ENCODE measurements at places on chromosomes 4 and X.

GRCh38 chrX:48976086-48976485, 4.4 kb upstream of the KCND1 start:
- DNase-seq, result no peak

GRCh38 chrX:38636949-38637819, 75.8 kb downstream of the TSPAN7 start:
- DNase-seq, result no peak

DNA sequence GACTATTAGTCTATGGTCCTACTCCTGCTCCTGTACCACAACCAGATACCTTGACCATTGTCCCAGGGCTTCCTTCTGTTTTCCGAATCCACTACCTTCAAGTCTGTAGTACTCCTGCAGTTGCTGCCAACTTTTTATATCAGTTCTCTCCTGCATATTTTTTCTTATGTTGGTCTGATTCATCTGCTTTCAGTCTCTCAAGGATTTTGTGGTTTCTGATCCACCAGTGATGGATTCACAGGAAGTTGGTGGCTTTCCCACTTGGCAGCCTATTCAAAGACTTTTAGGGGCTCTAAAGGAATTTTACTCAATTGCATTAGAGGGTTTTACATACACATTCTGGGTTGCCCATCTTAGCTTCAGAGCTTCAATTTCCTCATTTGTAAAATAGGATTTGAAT, 23.6 kb downstream of the KIF4A start:
- DNase-seq, result no peak

GRCh38 chr4:19317377-19317776, 934.3 kb upstream of the SLIT2 start:
- DNase-seq, result no peak

DNA sequence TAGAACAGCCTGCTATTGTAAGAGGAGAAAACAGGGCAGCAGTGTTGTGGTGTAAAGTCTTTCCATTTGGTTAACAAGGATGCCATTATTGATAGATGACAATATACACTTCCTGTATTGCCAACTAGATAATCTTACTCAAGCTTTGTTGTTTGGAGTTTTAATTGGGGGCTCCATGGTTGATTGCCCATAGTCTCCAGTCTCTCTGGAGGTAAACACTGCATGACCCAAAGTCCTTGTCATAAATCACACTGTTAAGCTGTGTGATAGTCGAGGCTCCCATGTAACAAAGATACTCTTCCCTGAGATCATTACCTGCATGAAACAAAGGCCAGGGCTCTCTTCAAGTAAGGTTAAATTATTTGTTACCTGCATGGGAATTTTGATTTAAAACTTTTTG, 394.6 kb downstream of the C4orf33 start:
- DNase-seq, result no peak

DNA sequence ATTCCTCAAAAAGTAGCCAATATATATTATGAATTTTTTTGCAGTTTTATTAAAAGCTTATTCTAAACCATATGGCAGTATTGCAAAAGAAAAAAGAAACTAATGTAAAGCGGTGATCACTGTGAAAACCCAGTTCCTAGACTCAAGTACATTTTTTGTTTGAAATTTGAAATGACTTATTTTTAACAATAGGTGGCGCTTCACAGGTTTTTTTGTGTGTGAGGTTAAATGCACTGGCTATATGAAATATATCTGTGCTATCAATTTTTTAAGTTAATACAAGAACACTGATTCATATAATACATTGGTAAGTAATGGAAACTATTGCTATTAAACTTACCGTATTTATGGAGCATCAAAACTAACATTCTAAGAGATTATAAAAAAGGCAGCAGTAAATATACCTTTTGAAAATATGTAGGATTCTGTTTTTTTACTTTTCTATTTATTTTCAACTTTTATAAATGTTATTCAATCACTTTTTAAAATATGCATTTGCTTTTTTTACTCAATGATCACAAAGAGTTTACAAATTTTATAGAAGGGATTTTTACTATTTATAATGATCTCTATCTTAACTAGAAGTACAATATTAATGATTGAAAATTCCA, 5.6 kb upstream of the SPRY1 start:
- DNase-seq, result no peak

GRCh38 chr4:24655326-24655725, 71.0 kb upstream of the DHX15 start:
- no peak for DNase-seq

- no peak for DNase-seq
Measured at GRCh38 chr4:80619070-80619674, 283.6 kb downstream of the CFAP299 start.

DNA sequence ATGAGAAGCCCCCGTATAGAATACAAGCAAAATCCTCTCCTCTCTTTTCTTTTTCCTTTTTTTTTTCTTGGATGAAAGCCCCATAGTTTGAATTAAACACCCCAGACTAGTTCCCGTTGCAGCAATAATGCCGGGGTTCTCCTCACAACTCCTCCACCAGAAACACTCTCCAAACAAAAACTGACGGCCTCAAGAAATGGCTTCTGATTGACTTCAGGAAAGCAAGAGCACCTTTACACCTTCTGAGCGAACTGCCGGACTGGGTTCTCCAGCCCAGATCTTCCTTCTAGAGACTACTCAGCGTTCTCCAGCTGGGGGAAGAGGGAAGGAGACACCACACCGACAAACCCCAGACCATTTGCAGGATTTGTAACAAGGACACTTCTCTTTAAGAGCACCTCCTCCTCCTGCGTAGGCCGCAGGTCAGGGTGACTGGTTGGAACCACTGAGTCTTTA, 4.0 kb downstream of the HAND2 start:
- DNase-seq, result no peak

GRCh38 chrX:119482481-119483480, 14.5 kb downstream of the SLC25A5 start:
- DNase-seq, result peak; percentile 77

GRCh38 chr4:94927696-94928095, 169.9 kb downstream of the BMPR1B start:
- DNase-seq, result no peak

DNA sequence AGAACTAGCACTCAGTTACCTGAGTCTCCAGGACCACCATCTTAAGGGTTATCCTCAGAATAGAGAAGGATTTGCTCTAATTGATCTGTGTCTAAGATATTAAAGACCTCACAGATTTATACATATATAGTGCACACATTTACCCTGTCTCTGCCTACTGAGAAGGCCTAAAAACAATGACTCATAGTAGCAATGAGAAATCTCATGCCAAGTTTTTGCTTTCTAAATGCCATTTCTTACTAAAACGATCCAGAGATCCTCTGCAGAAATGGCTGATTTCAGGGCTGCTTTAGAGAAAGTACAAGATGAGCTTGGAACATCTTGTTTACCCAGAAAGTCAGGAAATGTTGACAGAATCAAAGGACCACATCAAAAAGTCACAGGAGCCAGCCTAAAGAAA, 79.1 kb upstream of the INPP4B start:
- no peak for DNase-seq

- no peak for DNase-seq
Measured at GRCh38 chr4:57080781-57081650, 29.2 kb downstream of the IGFBP7 start.

DNA sequence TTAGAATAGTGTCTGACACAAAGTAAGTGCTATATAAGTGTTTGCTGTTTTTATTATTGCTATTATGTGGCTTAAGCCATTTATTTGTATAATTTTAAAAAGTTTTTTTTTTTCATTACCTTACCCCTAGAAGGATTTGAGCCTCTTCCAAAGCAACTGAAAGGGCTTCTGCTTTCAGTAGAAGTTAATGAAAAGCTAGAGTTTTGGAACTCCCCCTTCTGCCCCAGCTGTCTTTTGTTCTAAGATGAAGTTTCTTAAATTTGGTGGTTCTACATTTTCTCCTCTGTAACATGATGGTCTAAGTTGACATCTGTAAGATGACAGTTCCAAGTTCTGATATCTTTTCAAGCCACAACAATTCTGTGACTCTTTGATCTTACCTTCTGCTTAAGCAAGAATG, 30.3 kb downstream of the FHIP1A start:
- no peak for DNase-seq

DNA sequence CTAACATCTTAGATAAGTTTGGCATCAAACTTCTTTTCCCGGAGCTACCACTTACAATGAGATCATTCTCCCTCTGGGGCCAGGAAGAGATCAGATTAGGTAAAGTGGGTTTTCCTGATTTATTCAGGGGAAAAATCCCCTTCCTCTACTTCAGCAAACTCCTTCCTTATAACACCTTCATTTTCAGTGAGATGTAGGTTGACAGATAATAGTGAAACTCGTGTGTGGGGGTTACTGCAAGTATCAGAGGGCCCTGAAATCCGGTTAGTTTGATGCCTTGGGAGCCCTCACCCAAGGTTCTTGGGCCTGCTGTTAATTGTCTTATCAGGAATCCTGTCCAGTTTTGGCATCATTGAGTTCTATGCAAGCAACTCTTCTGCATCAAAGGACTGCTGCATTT, 10.8 kb downstream of the FTHL17 start:
- no peak for DNase-seq

DNA sequence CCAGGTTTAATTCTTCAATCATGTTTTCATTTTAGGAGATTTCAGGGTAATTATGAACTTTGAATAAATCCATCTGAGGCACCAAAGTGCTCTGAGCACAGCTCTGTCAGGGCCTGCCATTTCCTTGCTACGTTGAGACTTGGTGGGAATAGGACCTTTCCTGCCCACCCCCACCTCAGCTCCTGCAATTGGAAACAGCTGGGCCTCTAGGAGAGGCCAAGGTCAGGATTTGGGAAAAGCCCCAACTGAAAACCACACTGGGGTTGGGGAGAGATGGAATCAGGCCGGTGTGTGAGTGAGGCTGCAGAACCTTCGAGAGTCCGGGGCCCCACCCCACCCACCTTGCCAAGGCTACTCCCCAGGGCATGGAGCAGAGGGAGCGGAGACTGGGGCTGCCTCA, 212.7 kb upstream of the BCOR start:
- DNase-seq, result no peak

DNA sequence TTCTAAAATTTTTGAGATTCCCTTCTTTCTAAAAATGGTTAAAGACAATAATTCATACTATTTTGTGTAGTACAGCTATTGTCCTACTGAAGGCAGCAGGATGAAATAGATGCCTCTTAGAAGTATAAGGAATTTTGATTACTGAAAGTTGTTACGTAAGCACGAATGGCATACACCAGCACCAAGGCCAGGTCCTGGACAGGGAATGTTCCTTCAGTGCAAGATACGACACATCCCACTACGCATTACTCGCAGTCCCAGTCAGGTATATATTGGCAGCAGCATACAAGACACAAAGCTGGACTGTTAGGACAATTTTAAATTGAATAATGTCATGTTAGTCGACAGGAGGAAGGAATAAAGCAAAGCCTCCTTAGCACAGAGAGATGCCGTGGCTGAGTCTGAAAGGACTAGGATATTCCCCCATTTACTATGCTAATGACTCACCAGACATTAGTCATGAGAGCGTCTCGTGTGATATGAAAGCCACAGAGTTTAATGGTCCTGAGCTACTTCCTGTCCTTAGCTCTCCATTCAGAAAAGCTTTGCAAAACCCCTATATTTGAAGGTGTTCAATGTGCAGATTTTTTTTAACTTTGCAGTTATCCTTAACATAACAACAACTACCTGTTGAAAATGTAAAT, 504.3 kb downstream of the FAM133A start:
- no peak for DNase-seq

GRCh38 chr4:112173593-112174558, 28.6 kb downstream of the FAM241A start:
- DNase-seq, result no peak

DNA sequence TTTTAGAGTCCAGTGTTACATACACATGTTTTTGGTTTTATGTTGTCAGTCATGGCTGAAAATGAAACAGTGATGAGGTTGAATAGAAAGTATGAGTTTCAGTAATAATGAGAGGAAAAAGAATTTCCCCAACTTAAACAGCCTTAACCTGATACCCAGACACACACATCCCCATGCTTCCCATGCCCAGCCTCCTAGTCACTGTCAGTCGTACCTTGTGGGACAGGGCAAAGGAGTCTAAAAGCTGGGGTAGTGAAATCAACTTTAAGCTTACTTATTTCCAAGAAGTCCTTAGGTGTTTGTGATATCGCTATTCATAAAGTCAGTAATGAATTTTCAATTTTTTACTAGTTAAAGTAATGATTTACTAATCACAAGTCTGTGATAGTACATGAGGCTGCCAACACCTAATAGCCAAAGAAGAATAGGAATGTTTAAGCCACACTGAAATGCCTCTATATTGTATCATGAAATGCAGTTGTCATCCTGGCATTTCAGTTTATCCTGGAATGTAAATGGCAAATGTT, 24.3 kb upstream of the GPR34 start:
- DNase-seq, result peak; percentile 33

- no peak for DNase-seq
Measured at GRCh38 chrX:30217465-30217864, 2.1 kb downstream of the MAGEB2 start.

DNA sequence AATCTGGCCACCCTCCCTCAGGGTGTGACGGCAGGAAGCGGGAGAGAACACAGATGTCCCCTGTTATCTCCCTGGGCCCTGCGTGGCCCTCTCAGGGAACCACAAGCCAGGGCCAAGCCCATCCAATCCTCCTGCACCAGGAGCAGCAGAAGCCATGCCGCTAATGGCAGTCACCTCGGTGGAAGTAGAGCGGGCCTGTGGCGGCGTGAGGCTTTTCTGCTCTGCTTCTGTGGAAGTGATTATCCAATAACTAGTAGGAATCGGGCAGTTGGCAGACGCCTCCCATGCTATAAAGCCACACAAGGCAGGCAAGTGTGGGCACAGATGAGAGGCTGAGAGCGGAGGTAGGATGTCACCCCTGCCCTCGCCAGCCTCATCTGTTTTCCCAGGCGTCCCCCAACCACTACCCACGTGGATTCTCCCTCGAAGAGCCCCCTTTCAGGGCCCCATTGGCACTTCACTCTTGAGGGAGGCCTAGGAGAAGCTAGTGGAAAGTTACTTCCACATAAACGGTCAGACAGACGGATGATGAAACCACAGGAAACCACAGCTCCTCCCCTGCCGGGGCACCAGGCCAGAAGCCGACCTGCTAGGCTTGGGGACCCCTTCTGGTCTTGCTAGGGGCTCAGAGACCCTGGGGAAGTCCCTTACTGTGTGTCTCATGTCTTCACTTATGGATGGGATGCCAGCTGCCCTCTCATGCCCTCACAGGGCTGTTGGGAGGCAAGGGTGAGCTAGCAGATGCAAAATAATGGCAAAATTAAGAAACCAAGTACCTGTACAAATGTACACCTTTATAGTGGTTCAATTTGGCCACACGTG, 18.8 kb upstream of the TMSB4X start:
- DNase-seq, result peak; percentile 83

DNA sequence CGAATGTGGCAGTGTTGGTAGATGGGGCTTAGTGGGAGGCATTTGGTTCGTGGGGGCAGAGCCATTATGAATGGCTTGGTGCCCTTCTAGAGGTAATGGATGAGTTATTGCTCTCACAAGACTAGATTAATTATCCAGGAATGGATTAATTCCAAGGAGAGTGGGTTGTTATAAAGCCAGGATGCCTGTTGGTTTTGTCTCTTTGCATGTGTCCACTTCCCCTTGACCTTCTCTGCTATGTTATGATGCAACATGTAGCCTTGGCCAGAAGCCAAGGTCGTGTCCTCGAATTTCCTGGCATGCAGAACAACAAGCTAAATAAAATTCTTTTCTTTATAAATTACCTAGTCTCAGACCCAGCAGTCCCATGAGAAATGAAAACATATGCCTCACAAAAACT, 111.2 kb upstream of the PLS3 start:
- no peak for DNase-seq

- no peak for DNase-seq
Measured at GRCh38 chrX:109346491-109346890, 135.4 kb downstream of the GUCY2F start.
